ENCODE measurements at places on chromosomes 12 and 14.

DNA sequence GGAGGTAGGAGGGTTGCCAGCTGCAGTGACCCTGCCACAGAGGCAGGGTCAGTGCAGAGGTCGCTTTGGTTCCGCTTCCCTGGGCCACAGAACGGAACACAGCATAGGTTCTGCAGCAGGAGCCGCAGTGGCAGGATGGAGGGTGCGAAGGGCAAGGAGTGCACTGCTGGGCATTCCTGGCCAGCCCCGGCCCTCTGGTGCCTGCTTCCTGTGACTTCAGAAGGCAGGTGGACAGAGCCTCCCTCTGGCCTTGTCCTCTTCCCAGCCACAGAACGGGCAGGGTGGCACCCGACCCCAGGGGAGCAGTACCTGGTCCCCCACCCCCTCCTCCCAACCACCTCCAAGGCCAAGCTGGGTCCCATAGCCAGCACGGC lies 37.7 kb downstream of the SLC8B1 start:
- no peak for DNase-seq

DNA sequence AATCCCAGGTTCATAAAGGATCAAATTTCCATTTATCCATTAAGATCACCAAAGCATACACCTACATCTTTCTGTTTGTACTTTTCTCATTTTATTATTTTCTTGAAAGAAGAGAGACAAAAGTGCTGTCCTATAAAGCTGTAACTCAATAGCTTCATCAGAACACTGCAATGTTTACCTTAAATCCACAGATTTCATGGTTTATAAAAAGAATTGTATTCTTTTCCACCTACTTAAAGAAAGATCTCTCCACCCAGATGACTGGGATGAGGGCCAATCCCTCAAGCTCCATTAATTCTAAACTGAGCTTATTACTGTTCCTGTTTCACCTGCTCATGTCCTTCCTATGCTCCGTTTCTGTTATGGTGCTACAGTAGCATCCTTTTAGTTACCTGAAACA lies 470.6 kb downstream of the BCAT1 start:
- DNase-seq, result no peak

DNA sequence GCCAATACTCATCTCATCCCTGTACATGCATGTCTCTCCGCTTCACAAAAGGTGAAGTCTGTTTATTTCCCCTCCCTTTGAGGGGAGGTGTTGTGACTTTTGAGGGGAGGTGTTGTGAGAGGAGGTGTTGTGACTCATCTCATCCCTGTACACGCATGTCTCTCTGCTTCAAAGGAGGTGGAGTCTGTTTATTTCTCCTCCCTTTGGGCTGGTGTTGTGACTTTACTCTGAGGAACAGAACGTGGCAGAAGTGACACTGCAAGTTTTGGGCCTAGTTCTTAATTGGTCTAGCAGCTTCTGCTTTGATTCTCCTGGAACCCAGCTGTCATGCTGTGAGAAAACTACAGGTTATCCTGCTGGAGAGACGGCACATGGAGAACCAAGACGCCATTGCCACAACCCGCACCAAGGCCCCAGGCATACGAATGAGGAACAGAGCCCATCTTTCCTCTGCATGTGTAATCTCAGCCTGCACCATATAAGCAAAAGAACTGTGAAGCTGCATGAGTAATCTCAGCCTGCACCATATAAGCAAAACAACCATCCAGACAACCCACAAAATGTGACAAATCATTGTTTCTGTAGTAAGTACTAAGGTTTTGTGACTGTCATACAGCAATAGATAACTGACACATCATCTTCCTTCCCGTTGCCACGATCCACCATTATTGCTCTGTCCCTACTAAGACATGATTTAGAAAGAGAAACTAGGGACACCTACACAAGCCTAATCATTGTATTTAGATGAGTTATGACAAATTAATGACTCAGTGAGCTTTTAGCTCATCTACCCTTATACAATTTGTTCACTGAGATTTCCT lies 30.0 kb downstream of the GALNT4 start:
- peak; percentile 8 for DNase-seq

DNA sequence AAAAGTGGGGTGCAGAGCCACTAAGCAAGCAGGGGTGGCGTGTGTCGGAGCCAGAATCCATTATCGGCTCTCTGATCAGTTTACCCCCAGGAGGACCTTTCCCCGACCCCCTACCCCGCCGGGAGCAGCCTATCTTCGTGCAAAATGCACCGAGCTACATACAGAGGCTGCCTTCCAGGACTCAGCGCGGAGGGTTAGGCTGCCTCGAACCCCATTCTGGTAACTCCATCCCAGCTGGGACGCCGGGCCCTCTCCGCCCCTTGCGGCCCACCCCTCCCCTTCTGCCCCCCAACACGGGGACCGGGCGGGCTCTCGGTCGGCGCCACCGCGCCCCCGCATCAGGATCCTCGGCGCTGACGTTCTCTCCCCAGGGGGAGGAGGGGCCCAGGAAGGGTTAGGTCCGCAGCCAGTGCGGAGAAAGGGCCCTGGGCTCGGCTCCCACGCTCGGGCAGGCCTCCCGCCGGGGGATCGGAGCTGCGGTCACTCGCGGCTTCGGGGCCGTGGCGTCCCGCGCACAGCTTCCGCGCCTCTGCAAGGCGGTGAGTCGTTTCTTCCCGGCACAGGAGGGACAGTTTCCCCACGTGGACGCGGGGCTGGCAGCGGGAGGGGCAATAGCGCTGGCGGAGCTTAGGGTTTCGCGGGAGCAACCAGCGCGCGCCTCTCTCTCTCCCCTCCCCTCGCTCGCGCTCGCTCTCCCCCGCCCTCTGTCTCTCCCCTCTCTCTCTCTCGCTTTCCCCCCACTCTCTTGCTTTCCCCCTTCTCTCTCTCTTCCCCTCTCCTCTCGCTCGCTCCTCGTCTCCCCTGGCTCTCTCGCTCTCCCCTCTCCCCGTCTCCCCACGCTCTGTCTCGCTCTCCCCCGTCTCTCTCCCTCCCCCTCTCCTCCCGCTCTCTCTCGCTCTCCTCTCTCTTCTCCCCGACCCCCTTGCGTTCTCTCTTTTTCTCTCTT lies 12.5 kb upstream of the MAP3K9 start:
- DNase-seq, result peak; percentile 51

- DNase-seq, result peak; percentile 96
These were observed 30.7 kb downstream of the P2RX4 start for GRCh38 chr12:121240484-121241101.

DNA sequence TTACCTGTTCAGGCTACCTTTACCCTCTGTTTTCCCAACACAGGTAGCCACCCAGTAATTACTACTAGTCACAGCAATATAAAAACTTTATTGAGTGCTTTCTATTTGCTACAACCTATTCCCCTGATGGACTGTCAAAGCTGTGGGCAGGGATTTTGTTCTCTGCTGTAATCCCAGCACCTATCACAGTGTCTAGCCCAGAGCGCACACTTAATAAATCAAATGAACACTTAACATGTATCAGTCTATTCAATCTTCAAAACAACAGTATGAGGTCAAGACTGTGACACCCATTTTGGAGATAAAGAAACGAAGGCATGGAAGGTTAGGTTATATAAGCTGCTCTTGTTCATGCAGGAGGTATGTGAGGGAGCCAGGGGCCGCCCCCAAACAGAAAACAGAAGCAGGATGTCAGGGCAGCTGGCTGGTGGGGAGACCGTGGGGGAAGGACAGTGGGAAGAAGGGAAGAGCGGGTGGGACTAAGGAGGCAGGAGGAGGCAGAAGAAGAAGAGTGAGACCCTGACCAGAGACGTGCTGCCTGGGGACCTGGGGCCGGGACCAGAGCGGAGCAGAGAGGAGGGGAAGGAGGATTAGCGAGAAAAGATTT lies 1.7 kb downstream of the TNFRSF1A start:
- no peak for DNase-seq

DNA sequence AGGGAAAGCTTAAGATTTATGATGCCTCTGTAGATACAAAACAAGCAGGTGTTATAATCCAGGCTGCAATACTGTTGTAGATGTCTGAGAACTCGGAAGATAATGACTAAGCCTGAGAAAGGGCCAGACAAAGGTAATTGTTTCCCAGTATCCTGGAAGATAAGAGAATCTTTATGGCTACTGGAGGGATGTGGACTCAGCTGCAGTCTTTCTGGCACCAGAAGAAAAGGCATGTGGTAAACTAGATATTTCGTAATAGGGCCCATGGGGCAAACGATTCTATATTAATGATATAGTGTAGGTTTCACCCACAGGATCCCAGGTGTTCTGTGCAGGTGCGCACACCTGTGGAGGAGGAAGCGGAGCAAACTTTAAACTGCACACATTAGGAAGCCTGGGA lies 9.2 kb upstream of the APOLD1 start:
- no peak for DNase-seq

DNA sequence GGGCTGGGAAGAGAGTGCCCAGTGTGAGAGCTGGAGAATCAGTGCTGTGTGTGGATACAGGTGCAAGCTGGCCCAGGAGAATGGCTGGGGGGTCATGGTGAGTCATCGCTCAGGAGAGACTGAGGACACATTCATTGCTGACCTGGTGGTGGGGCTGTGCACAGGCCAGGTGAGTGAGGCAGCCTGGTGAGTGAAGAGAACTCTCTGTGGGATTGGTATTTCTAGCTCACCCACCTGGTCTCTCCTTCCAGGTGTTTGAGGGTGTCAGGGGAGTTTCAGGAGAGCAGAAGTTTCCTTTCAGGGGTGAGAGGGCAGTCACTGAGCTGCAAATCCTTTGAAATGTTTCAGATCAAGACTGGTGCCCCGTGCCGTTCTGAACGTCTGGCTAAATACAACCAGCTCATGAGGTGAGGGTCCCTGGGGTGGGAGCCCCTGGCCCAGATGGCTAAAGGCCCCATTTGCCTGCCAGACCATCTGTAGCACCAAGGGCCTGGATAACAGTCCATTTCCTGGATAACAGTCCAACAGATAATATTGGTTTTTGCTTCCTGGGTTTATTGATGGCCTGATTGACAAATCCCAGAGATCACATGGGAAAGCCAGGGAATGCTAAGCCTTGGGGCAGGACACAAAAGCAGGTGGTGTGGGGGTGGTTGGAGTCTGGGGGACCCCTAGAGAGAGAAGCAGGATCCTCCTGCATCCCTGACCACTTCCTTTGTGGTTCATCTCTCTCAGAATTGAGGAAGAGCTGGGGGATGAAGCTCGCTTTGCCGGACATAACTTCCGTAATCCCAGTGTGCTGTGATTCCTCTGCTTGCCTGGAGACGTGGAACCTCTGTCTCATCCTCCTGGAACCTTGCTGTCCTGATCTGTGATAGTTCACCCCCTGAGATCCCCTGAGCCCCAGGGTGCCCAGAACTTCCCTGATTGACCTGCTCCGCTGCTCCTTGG lies 5.5 kb upstream of the ATN1 start:
- no peak for DNase-seq

DNA sequence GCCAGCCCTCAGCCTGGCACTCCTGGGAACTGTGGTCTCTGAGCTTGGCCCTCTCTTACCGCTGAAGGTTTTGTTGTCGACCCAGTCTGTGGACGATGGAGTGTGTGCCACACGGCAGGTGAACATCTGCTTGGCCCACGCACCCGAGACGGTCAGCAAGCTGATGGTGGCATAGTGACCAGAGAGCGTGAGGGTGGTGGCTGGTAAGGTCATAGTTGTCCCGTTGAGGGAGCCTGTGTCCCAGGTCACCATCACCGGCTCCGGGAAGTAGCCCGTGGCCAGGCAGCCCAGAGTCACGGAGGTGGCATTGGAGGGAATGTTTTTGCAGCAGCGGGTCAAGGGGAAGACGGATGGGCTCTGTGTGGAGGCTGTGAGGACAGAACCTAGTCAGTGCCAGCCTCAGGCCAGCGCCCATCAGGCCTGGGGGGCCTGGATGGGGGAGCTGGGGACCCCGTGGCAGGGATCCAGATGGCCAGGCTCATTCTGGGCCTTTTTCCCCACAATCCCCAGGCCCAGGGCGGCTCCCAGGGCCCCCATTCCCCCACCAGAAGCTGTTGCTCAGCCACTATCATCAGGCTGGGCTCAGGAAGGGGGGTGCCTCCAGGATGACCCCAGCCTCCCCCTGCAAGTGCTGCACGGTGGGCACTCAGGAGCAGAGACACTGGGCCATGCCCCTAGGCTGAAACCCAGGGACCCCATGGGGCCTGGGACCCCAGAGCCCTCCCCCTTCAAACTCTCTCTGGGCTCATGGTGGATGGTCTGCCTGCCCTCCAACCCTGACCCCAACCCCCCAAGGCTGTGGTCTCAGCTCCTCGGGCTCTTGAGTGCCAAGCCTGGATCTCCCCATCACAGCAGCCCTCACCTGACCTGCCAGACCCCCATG lies 75.2 kb downstream of the TMEM121 start:
- no peak for DNase-seq

- DNase-seq, result no peak
These were observed 28.5 kb upstream of the CNTN1 start for GRCh38 chr12:40663781-40664180.

DNA sequence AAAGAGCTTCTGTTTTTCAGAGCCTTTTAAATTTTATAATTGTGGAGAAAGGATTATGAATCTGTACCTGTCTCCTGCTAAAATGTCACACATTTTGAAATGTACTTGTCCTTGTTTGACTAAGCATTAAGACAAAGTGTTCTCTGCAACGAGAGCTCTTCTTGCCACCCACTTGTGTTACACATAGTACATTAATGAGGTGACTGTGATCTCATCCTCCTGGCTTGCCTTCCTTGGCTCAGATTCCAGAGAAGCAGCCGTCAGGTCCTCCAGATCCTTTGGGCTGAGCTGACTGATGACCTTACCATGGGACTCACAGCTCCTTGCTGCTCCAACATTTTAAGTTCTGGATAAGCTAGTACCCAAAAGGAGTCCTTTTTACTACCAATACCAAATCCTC lies 81.4 kb downstream of the BBS10 start:
- no peak for DNase-seq

DNA sequence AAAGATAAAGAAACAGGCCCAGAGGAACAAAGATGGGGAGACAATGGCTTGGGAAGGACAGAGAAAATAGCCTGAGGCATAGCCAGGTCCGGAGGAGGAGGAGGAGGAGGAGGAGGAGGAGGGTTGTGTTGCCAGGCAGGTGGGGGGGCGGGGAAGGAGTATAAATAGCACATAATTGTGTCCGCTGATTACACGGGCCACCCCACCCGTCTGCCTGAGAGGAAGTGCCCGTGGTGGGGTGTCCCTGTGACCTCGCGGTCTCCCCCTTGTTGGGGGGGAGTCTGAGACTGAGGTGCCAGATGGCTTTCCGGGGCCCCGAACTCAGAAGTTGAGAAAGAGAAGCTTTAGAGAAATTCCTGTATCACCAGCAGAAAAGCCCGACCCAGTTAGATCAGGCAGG lies 1.9 kb upstream of the SP7 start:
- no peak for DNase-seq

- DNase-seq, result no peak
These were observed 31.8 kb downstream of the CCDC198 start for GRCh38 chr14:57461777-57462320.

GRCh38 chr14:92729634-92730358 lies 18.6 kb downstream of the LGMN start:
- DNase-seq, result no peak

DNA sequence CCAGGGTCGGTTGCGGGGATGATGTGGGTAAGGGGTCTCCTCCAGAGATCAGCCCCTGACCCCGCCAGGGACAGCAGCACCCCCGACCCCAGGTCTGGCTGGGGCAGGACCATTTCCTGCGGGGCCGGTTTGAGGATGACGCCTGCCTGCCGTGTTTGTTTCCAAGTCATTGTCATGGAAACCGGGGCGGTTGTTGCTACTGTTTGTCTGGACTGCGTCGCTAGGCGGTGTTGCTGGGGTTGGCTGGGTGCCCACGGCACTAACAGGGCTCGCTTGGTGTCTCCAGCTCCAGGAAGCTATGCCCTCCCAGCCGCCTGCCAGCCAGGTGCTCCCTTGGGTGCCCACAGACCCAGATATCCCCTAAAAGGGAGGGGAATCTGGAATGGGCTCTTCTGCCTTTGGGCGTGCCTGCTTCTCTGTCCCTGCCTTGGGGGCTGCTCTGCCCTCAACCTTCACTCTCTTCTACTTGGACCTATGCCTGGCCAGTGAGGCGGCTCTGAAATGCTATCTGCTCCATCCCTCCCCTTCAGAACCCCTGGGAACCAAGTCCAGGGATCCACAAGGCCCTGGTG lies 4.7 kb upstream of the CRIP1 start:
- peak; percentile 98 for DNase-seq

All from CD4-positive, alpha-beta T cell treated with Interleukin-1 beta for 1 hour (primary cell).